ENCODE measurements at places on chromosomes 6 and 20.

DNA sequence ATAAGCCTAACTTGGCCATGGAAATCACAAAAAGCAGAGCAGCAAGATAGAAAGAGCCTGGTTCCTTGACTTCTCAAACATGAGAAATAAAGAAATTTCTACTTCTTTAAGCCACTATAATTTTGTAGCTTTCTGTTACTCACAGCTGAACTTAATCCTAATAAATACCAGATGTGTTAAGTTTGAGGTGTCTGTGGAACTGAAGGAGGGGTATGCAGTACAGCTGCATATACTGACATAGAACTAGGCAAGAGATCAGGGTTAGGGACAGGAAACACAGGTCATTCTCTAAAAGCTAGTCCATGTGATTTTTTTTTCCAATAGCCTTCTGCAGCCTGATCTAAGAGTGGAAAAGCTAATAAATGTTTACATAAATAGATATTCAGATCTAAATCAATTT lies 123.9 kb downstream of the COL12A1 start:
- no peak overlapping the region for H3K4me3 ChIP-seq
- no peak for DNase-seq
- no peak overlapping the region for H3K27ac ChIP-seq
- no peaks in the 10 kb centered on the region for H3K36me3 ChIP-seq
- no peaks in the 10 kb centered on the region for H3K4me1 ChIP-seq

DNA sequence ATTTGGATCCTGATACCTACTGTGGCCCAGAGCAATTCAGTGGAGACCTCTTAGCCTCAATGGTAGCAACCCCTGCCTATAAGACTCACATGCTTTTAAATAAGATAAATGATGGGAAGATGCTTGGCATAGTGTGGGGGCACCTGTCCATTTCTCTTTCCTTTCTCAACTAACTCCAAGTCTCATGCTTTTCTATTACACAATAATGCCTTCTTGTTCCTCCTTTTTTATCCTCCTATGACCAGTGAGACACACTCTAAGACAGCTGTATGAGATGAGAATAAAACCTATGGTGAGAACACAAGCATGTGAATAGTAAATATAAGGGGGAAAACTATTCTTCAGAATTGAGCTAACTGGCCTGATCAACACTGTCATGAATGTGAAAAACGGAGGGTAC lies 147.0 kb upstream of the STXBP5 start:
- no peak overlapping the region for H3K27ac ChIP-seq
- no peaks in the 10 kb centered on the region for H3K4me1 ChIP-seq
- H3K36me3 ChIP-seq: no peaks in the 10 kb centered on the region
- H3K27me3 ChIP-seq: no peaks in the 10 kb centered on the region
- no peak for DNase-seq

GRCh38 chr6:117501722-117502121 lies 19.2 kb downstream of the DCBLD1 start:
- H3K4me3 ChIP-seq: no peak overlapping the region
- DNase-seq: no peak
- no peak overlapping the region for H3K27ac ChIP-seq
- peaks cover 16% of the 10 kb centered on the region for H3K4me1 ChIP-seq
- H3K27me3 ChIP-seq: no peaks in the 10 kb centered on the region

GRCh38 chr20:64079273-64080012 lies at the start of gene RGS19:
TSS of gene RGS19 (minus strand) at chr20:64079518. CDS start at chr20:64076886, 2,632 bp downstream.
- peak within 1 kb of the TSS; percentile 83 for H3K4me3 ChIP-seq
- no peaks in the 10 kb centered on the region for H3K27me3 ChIP-seq
- H3K27ac ChIP-seq: peak within 1 kb of the TSS; percentile 33
- peaks cover 38% of the 10 kb centered on the region for H3K4me1 ChIP-seq
- H3K36me3 ChIP-seq: no peaks in the 10 kb centered on the region

DNA sequence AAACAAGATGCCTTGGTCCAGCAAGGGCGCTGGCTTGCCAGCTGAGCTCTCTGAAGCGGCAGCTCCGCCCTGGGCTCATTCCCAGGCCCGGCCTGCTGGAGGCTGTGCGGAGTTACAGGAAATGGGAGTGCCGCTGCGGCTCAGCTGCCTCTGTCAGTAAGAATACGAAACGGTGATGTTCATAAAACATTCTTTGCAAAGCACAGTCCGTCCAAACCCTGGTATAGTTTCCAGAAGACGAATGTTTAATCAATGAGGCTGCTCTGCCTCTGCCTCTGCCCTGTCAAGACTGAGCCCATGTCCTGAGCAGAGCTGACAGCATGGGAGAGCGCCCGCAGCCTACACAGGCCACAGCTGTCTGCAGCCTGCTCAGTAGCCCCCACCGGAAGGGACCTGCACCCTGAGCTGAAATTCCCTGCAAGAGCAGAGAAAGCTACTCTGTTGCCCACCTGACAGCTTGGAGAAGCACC lies 153.3 kb upstream of the SNX9 start:
- H3K4me1 ChIP-seq: peaks cover 18% of the 10 kb centered on the region
- peak overlapping the region; percentile 43 for H3K4me3 ChIP-seq
- H3K36me3 ChIP-seq: peaks cover 3% of the 10 kb centered on the region

- peak overlapping the region; percentile 20 for H3K4me3 ChIP-seq
- no peaks in the 10 kb centered on the region for H3K36me3 ChIP-seq
- H3K27me3 ChIP-seq: no peaks in the 10 kb centered on the region
- DNase-seq: no peak
- no peak overlapping the region for H3K27ac ChIP-seq
- H3K4me1 ChIP-seq: peaks cover 18% of the 10 kb centered on the region
Measured at GRCh38 chr6:159464816-159465215, 228.2 kb downstream of the SOD2 start.

GRCh38 chr6:28393912-28394662 lies 5.5 kb downstream of the ZSCAN12 start:
- H3K27ac ChIP-seq: no peak overlapping the region
- no peak for DNase-seq
- H3K4me1 ChIP-seq: peaks cover 23% of the 10 kb centered on the region
- no peak overlapping the region for H3K4me3 ChIP-seq
- peaks cover 40% of the 10 kb centered on the region for H3K36me3 ChIP-seq

GRCh38 chr20:37522260-37523011 lies 1.4 kb downstream of the NNAT start:
- no peaks in the 10 kb centered on the region for H3K27me3 ChIP-seq
- H3K36me3 ChIP-seq: peaks cover 4% of the 10 kb centered on the region
- H3K27ac ChIP-seq: no peak overlapping the region

GRCh38 chr20:53040693-53041589 lies 68.8 kb downstream of the TSHZ2 start:
- H3K27me3 ChIP-seq: no peaks in the 10 kb centered on the region
- no peak for DNase-seq
- no peaks in the 10 kb centered on the region for H3K4me1 ChIP-seq
- H3K36me3 ChIP-seq: no peaks in the 10 kb centered on the region
- no peak overlapping the region for H3K4me3 ChIP-seq

All from thoracic aorta (tissue), 2 donors.